Type B pancreatic cell (in vitro differentiated cells): ENCODE measurements at places on chromosomes 16 and 17. TPM values are rescaled to one million over a fixed set of nuclear protein-coding genes. Genes with fewer than 3 reads are reported as not detected.

- no peaks in the 10 kb centered on the region for H3K36me3 ChIP-seq
- H3K27ac ChIP-seq, result no peak overlapping the region
- H3K4me1 ChIP-seq, result no peaks in the 10 kb centered on the region
- no peak overlapping the region for H3K4me3 ChIP-seq
- no peak for DNase-seq
Measured at GRCh38 chr16:47774661-47775060, 313.5 kb downstream of the PHKB start.

DNA sequence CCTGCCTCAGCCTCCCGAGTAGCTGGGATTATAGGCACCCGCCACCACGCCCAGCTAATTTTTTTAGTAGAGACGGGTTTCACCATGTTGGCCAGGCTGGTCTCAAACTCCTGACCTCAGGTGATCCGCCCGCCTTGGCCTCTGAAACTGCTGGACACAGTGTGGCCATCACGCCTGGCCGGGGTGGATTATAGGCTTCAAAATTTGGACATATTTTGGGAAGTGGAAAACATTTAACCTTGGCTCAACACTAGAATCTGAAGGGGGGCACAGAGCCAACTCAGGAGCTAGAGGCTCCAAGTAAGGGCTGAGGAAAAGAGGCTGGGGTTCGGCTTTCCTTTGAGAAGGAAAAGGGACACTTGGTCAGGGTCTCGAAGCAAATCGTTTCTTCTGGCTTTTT is 2.2 kb upstream of the CDK5R1 start:
- peak overlapping the region; percentile 69 for H3K4me3 ChIP-seq
- H3K27me3 ChIP-seq, result peaks cover 3% of the 10 kb centered on the region
- no peak overlapping the region for H3K27ac ChIP-seq
- peaks cover 20% of the 10 kb centered on the region for H3K4me1 ChIP-seq
- H3K36me3 ChIP-seq, result peaks cover 12% of the 10 kb centered on the region
- peak; percentile 42 for DNase-seq

Gene FNDC8
- not detected in 2 replicates for total RNA-seq

DNA sequence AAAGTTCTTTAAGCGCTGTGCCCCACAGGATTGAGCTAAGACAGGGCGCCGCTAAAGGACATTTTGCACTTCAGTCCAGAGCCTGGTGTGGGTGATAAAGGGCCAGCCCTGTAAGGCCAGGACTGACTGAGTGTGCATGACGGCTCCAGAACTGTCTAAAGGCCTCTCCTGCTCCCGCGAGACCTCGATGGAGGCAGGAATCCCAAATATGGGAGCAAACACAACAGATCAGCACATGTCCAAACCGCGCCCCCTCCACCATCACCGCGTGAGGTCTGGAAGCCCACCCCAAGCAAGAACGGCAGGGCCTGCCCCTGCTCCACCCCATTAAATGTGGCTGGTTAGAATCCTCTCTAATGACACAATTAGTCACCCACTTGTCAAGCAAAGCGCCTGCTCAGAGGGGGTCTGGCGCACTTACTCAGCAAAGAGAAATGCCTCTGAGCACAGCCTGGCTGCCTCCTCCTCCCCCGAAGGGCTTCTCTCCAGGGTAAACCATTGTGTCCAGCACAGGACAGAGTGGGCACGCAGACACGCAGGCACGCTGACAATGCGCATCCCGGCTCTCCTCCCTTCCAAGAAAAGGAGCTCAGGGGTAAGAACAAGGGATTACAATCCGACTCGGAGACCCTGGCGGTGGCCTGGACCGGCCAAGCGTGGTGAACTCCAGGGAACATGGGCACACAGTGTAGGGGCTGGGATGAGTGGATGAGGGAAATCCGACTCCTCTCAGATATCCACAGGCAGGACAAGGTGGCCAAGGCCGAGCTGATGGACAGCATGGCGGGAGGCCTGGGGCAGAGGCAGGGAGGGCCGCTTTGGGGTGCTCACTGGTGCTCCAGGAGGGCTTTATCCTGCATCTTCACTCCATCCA is 1.5 kb downstream of the MXRA7 start:
- no peak for DNase-seq
- H3K27ac ChIP-seq, result peak overlapping the region; percentile 90
- no peaks in the 10 kb centered on the region for H3K27me3 ChIP-seq
- peaks cover 42% of the 10 kb centered on the region for H3K4me1 ChIP-seq

GRCh38 chr17:80545499-80545826 is 825 bp downstream of the RPTOR start:
- H3K36me3 ChIP-seq, result no peaks in the 10 kb centered on the region
- DNase-seq, result no peak
- H3K27me3 ChIP-seq, result peaks cover 3% of the 10 kb centered on the region
- H3K4me3 ChIP-seq, result peak overlapping the region; percentile 95
- peak overlapping the region; percentile 91 for H3K27ac ChIP-seq

Gene CDC6
- 23.2 and 50.3 TPM in 2 replicates for total RNA-seq

DNA sequence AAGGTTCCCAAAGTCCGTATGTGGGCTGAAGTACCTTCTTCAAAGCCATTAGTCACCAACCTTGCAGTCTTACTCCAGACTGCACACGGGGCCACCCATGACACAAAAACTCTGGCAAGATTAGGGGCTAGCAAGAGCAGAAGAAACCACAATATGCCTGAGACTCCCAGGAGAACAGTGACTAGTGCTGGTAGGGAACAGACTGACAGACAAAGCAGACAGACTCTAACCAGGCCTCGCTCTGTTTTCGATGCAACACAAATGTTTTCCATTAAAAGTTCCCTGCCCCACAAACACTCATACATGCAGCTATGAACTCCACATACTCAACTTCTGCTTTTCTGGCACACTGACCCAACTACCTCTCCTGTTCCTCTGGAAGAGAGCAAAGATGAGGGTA is 102.2 kb downstream of the HIC1 start:
- H3K4me3 ChIP-seq, result no peak overlapping the region
- no peak overlapping the region for H3K27ac ChIP-seq
- no peaks in the 10 kb centered on the region for H3K27me3 ChIP-seq
- peaks cover 13% of the 10 kb centered on the region for H3K4me1 ChIP-seq

- H3K27me3 ChIP-seq, result peaks cover 3% of the 10 kb centered on the region
- no peak overlapping the region for H3K4me3 ChIP-seq
- H3K36me3 ChIP-seq, result no peaks in the 10 kb centered on the region
- no peak for DNase-seq
- no peak overlapping the region for H3K27ac ChIP-seq
Measured at GRCh38 chr16:47905771-47906170, 250.0 kb downstream of the ABCC12 start.

DNA sequence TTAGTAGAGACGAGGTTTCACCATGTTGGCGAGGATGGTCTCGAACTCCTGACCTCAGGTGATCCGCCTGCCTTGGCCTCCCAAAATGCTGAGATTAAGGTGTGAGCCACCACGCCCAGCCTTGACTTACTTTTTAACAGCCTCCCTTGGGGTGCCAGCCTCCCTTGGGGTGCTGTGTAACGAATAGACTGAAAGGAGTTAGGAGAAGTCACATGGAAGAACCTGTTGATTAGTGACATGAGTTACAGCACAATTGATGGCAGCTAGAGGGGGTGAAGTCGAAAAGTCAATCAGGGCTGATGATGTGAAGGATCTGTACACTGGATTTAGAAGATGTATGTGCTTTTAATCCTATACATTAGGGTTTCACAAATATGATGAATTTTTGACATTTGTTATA is 39.4 kb upstream of the CDR2 start:
- H3K27ac ChIP-seq, result no peak overlapping the region
- no peaks in the 10 kb centered on the region for H3K4me1 ChIP-seq
- no peak overlapping the region for H3K4me3 ChIP-seq

- H3K27me3 ChIP-seq, result no peaks in the 10 kb centered on the region
- no peaks in the 10 kb centered on the region for H3K4me1 ChIP-seq
- no peak for DNase-seq
- no peaks in the 10 kb centered on the region for H3K36me3 ChIP-seq
Measured at GRCh38 chr17:41939693-41940090, 9.3 kb downstream of the ODAD4 start.
